ENCODE measurements at places on chromosomes 4 and X. TPM values are rescaled to one million over a fixed set of nuclear protein-coding genes. Genes with fewer than 3 reads are reported as not detected.

The SAGE1 gene
- total RNA-seq, result 0.81 TPM

The CACNA1F gene
- total RNA-seq, result 1.3 TPM

The MAGEC3 gene
- under 0.01 TPM for total RNA-seq

The BEND2 gene
- under 0.01 TPM for total RNA-seq

The CNGA1 gene
- not detected for total RNA-seq

The HSFX4 gene
- total RNA-seq, result not detected

The IL13RA1 gene
- 0.81 TPM for total RNA-seq

The SMIM10L2A gene
- 0.27 TPM for total RNA-seq

The NXF2B gene
- total RNA-seq, result not detected

The ATRX gene
- 132 TPM for total RNA-seq

The UGT2B15 gene
- total RNA-seq, result not detected

The SMAD1 gene
- total RNA-seq, result 31.8 TPM

The HSFX3 gene
- not detected for total RNA-seq

The GLUD2 gene
- 0.27 TPM for total RNA-seq

The MAGEA11 gene
- not detected for total RNA-seq

The IL2 gene
- not detected for total RNA-seq

The WDR17 gene
- total RNA-seq, result 3.2 TPM

The RS1 gene
- total RNA-seq, result not detected

The IGBP1 gene
- 84.3 TPM for total RNA-seq

The GPR143 gene
- not detected for total RNA-seq

The MSX1 gene
- under 0.01 TPM for total RNA-seq

The ETNPPL gene
- not detected for total RNA-seq

The ARAP2 gene
- total RNA-seq, result 11.0 TPM

The UCHL1 gene
- total RNA-seq, result 15.9 TPM

The MAGEA4 gene
- not detected for total RNA-seq

The YTHDC1 gene
- 48.7 TPM for total RNA-seq

The PNMA5 gene
- total RNA-seq, result not detected

The CENPC gene
- 15.3 TPM for total RNA-seq

The GPR50 gene
- total RNA-seq, result not detected

The APLN gene
- not detected for total RNA-seq

The CENPVL1 gene
- total RNA-seq, result 0.54 TPM

The SORCS2 gene
- total RNA-seq, result under 0.01 TPM

The N4BP2 gene
- 14.3 TPM for total RNA-seq

The FGA gene
- not detected for total RNA-seq

The CLIC2 gene
- total RNA-seq, result 11.3 TPM

The PAGE4 gene
- not detected for total RNA-seq

The SUPT20HL2 gene
- total RNA-seq, result not detected

The ASB12 gene
- total RNA-seq, result 0.81 TPM

The TMSB15B gene
- total RNA-seq, result 3.0 TPM

The TBC1D9 gene
- total RNA-seq, result 0.54 TPM

The PCDH19 gene
- under 0.01 TPM for total RNA-seq

The PPP2R2C gene
- total RNA-seq, result under 0.01 TPM

The WDR19 gene
- total RNA-seq, result 13.2 TPM

The IL15 gene
- 4.0 TPM for total RNA-seq

The OTC gene
- not detected for total RNA-seq

The HPGD gene
- 18.3 TPM for total RNA-seq

The DCX gene
- total RNA-seq, result under 0.01 TPM

The EDA2R gene
- 1.1 TPM for total RNA-seq

The CT45A10 gene
- total RNA-seq, result not detected

The GDPD2 gene
- total RNA-seq, result not detected

The GYPA gene
- under 0.01 TPM for total RNA-seq

The NSG1 gene
- total RNA-seq, result not detected

The CTAG1B gene
- total RNA-seq, result not detected

The AVPR2 gene
- total RNA-seq, result under 0.01 TPM

The VAMP7 gene
- total RNA-seq, result 22.4 TPM

The CRMP1 gene
- total RNA-seq, result under 0.01 TPM

The PAK3 gene
- total RNA-seq, result not detected

The BEND4 gene
- 7.8 TPM for total RNA-seq

The P2RY8 gene
- 114 TPM for total RNA-seq
